ENCODE measurements at places on chromosomes 7 and 10.

DNA sequence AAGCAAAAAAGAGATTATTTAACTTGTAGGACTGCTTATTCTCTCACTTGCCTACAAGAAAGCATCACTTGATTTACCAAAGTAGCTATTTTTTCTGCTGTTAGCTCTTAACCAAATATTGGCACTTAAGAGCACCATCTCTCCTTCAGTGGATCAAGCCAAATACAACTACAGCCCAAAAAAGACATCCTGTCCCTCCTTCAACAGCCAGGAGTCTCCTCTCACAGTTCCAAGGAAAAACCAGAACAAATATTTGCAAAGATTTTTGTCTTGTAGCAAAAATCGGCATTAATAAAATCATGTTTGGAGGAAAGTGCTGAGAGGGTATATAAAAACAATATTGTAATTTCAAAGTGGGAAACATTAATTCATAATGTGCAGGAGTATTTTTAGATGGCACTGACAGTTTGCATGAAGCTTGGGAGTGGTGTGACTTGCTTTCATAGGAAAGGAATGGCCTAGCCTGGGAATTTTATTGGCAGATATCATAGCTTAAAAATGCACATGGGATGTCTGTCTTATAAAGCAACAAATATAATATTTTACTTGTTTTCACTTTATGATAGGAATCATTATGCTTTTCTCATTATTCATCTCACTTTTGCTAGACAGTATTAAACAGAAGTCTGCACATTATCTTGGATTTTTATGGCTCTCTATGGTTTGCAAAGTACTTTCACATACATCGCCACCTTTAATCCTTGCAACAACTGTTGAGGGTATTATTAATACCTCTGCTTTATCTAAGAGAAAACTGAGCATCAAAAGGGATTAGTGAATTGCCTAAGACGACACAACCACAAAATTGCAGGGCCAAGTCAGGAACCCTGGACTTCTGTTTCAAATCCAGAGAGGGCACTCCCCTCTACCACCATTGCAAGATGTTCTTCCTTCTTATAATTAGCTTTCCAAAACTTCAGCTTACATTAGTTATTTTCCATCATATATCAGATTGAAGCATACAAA, 103.5 kb downstream of the AGMO start:
- DNase-seq: no peak

GRCh38 chr7:4683043-4683883, 1.2 kb downstream of the FOXK1 start:
- DNase-seq: no peak

- DNase-seq: no peak
Observed at GRCh38 chr10:49601857-49602256, 8.3 kb upstream of the SLC18A3 start.

DNA sequence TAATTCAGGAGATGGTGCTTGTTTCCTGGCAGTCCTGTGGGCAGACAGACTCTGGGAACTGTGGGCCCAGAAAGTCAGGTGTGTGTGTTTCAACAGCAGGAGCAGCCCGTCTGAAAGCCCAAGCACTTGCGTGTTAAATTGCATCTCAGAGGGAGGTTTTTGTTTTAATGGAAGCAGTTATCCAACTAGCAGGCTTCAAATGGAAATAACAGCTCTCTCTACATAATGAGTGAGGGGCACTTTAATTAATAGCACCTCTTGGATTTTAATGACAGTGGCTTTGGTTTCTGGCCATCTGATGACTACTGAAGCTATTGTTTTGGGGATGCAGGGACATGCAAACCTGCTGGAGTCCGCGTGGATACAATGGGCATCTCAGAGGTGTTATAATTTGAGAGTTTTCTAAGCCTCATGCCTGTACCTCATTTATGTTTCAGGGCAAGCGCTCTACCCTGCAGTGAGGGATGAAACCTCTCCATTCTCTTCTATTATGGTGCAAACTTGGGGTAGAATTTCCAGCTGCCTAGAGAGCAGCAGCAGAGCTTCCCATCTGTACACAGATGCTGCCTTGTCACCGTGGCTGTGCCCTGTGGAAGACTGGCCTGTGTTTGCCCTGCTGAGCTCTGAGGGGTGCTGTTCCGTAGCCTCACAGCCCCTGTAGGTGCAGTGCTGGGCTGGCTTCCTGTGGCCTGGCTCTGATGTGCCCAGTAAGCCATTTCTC, 206.6 kb upstream of the GPR26 start:
- DNase-seq: no peak

DNA sequence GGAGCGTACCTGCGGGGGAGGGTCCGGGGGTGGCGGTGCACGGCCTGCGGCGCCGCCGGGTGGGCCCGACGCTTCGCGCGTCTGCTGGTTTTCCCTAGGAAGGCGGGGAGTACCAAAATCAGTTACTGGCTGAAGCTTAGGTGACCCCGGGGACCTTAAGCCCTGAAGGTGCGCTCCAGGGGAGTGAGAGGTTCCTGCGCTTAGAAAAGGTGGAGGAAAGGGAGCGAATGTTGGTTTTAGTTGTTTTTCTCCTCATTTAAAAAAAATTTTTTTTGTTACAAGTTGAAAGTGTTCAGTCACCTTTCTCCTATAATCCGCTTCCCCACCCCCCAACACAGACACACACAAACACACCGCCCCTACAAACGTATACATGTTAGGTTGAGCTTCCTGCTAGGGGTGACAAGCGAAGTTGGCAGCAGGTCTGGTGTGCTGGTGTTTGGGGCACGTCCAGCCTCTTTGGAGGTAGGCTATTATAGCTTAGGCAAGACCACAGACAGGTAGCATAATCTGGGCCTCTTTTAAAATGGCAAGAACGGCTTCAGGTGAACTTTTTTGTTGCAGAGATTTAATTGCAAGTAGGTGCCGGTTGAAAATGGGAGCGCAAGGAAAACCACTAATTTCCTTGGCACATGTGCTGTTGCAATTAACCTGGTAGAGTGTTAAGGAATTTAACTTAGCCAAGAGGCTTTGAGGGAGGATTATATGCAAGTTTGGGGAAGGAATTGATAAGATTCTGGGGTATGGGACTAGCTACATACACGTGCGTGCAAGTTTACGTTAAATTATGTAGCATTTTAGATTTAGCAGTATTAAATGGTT, 945 bp downstream of the ADD3 start:
- DNase-seq: no peak

GRCh38 chr7:81583090-81583489, 186.8 kb downstream of the HGF start:
- DNase-seq: no peak

GRCh38 chr7:11895337-11895736, 63.3 kb upstream of the THSD7A start:
- DNase-seq: no peak

GRCh38 chr10:14779001-14779651, 4.4 kb upstream of the FAM107B start:
- no peak for DNase-seq

GRCh38 chr10:13161857-13162271, 506 bp downstream of the MCM10 start:
- peak; percentile 11 for DNase-seq

DNA sequence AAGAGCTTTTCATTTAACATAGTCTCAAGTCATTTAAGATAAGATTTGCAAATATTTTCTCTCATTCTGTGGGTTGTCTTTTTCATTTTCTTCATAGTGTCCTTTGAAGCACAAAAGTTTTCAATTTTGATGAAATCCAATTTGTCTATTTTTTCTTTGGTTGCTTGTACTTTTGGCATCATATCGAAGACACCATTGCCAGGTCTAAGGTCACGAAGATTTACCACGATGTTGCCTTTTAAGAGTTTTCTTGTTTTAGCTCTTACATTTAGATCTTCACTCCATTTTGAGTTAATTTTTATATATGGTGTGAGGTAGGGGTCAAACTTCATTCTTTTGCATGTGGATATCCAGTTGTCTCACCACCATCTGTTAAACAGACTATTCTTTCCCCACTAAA, 34.7 kb downstream of the TMEM270 start:
- no peak for DNase-seq

GRCh38 chr7:92808006-92808405, 28.4 kb downstream of the CDK6 start:
- DNase-seq: no peak

- no peak for DNase-seq
Observed at GRCh38 chr7:128400566-128400965, 9.2 kb downstream of the IMPDH1 start.

GRCh38 chr10:121683816-121684215, 85.6 kb upstream of the FGFR2 start:
- DNase-seq: no peak

DNA sequence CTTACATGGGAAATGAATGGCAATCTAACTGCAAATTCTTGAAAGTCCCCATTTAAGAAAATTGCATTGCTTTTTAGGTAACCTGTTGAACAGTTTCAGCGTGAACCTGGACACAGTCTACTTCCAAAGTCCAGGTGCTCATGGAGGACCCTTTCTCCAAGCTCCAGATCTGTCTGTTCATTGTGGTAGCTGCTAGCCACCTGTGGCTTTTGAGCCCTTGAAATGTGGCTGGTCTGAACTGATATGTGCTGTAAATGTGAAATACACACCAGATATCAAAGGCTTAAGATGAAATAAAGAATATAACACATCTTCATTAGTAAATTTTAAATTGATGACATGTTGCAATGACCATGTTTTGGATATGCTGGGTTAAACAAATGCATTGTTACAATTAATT, 4.2 kb downstream of the CACNB2 start:
- DNase-seq: no peak

- DNase-seq: no peak
Observed at GRCh38 chr7:112064627-112065385, 141.4 kb downstream of the DOCK4 start.

- no peak for DNase-seq
Observed at GRCh38 chr10:22992075-22992474, 64.2 kb downstream of the ARMC3 start.

DNA sequence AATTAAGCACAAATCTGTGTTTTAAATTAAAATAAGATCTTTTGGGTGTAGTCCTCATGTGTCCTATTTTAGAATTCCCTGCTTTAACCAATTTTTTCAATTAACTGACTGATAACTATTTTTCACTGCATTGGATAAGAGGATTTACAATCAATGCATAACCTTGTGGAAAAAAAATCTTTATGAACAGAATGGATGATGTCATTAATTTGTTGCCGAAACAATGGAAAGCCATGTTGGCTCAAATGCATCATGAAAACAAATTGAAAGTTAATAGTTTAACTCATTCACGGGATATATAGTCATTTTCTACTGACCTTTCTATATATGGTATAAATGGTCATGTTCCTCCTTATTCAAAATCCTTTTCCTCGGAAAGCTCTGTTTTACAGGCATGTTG, 82.3 kb downstream of the PRLHR start:
- DNase-seq: no peak

DNA sequence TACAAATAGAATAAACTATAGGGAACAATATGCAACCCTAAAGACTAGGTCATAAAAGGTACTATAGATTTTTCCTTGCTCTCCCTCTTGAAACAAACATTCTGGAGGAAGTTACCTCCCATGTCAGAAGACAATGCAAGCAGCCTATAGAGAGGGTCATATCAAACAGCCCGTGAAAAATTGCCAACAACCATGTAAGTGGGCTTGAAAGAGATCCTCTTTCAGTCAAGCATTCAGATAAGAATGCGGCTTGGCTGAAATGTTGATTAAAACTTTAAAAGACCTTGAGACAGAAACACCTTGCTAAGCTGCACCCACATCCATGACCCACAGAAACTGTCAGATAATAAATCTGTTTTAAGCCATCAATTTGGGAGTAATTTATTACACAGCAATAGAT, 526.6 kb upstream of the GHITM start:
- DNase-seq: no peak

GRCh38 chr10:61065051-61065450, 121.1 kb upstream of the RHOBTB1 start:
- no peak for DNase-seq

- DNase-seq: no peak
Observed at GRCh38 chr7:16587790-16588189, 57.8 kb downstream of the ANKMY2 start.

Data from HTR-8/SVneo (cell line).